ENCODE measurements at places on chromosomes 6 and 20. TPM values are rescaled to one million over a fixed set of nuclear protein-coding genes. Genes with fewer than 3 reads are reported as not detected.
A peak's percentile ranks its signal among the peaks of the same experiment; 100 is the strongest.

Gene SRSF3
- total RNA-seq, result 185 TPM

Gene TRIM10
- total RNA-seq, result not detected

Gene B3GAT2
- total RNA-seq, result 0.03 TPM

Gene EDN1
- 1.3 TPM for total RNA-seq

Gene PBOV1
- not detected for total RNA-seq

Gene DUSP15
- 7.1 TPM for total RNA-seq

Gene SLC44A4
- total RNA-seq, result not detected

Gene ARMC12
- total RNA-seq, result not detected

Gene FBXO30
- total RNA-seq, result 13.4 TPM

Gene SPATA2
- total RNA-seq, result 6.6 TPM

Gene POM121L2
- not detected for total RNA-seq

DNA sequence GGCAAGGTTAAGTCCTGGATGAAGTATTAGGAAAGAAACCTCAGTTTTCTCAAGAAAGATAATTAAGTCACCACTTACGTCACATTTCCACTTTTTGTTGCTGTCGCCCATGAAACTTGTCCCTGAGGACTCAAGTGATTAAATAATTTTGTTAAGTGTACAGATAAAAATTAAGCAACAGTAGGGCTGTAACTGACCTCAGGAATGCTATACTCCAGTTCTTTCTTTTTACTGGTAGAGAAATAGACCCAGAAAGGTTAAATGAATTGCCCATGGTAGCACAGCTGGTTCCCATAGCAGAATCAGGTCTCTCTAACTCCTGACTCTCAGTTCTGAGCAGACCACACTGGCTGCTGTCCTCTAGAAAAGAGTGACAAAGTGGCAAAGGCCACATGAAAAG is 54.5 kb downstream of the CLIC5 start:
- no peak for DNase-seq

GRCh38 chr20:64108731-64109681 is 1.6 kb upstream of the NPBWR2 start:
- DNase-seq, result peak; percentile 33

DNA sequence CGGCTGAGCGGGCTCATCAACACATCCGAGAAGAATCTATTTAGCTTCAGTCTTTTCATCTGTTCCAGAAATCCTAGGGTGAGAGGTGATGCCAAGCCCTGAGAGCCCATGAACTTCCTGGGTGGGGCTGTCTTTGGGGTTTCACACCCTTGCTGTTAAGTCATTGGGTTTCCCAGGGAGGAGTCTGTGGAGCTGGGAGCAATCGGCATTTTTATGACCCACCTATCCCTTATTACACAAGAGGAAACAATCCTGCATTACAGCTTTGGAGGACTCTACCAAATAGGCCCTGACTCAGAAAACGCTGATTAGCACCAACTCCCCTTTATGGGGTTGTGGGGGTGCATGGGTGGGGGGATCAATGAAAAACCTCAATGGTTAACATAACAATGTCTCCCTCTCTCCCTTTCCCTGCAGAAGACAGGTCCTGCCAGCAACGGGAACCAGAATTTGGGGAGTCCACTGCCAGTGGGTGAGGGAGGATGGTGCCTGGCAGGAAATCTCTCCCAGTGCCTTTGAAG is 46.3 kb downstream of the EZR start:
- DNase-seq, result no peak

GRCh38 chr20:62231292-62231691 is 7.0 kb upstream of the OSBPL2 start:
- no peak for DNase-seq

DNA sequence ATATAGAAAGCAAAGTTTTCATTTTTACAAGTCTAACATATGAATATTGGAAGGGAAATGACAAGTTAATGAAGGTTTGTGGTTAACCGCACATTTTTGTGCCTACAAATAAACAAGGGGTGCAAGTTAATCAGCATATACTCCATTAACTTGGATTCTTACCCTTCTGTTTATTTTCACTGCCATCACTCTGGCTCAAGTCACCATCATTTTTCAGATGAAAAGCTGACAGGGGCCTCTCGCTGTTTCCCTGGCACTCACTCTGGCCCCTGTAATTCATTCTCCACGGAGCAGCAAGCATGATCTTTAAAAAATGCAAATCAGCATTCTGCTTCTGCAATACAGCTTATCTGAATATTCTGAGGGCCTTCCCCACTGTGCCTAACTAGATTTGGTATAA is 29.8 kb downstream of the APCDD1L start:
- DNase-seq, result no peak

DNA sequence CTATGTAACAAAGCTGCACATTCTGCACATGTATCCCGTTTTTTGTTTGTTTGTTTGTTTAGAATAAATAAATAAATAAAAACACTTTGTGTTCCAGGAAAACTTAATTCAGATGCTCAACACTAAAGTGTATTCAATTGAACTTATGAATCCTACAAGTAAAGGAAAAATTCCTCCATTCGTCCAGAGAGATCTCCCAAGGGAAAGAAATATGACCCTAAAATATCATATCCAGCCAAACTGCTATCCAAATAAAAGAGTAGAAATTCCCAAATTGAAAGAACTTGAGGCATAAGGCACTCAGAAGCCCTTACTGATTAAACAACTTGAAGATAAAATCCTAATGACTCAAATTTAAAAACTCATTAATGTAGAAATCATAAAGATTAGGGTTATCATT is 90.4 kb downstream of the MOXD1 start:
- DNase-seq, result no peak

GRCh38 chr6:3299221-3299620 is 40.5 kb downstream of the PSMG4 start:
- no peak for DNase-seq

DNA sequence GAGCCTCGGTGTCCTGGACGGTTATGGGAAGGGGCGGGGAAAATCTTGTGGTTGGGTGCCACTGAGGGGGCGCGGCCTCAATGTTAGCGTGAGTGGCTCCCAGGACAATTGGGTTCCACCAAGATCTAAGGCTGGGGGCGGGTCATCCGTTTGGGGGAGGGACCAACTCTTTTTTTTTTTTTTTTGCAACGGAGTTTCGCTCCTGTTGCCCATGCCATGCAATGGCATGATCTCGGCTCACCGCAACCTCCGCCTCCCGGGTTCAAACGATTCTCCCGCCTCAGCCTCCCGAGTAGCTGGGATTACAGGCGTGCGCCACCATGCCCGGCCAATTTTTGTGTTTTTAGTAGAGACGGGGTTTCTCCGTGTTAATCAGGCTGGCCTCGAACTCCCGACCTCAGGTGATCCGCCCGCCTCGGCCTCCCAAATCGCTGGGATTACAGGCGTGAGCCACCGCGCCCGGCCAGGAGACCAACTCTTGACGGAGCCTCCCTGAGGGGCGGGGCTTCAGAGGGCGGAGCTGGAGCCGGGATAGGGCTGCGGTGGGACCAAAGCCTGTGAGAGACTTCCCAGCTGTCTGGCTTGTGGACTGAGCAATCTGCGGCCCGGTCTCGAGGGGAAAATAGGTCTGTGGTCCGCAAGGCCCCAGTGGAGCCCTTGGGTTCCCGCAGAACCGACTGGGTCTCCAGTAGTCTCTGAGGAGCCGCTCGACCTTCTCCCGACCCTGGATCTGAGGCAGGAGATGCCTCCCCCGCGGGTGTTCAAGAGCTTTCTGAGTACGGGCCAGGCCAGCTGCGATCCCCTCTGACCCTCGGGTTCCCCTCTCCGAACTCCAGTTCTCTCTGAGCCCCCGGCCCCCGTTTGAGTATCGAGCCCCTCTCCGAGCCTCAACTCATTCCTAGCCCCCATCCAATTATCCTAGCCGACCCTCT is 1.1 kb downstream of the SPAG4 start:
- peak; percentile 95 for DNase-seq

DNA sequence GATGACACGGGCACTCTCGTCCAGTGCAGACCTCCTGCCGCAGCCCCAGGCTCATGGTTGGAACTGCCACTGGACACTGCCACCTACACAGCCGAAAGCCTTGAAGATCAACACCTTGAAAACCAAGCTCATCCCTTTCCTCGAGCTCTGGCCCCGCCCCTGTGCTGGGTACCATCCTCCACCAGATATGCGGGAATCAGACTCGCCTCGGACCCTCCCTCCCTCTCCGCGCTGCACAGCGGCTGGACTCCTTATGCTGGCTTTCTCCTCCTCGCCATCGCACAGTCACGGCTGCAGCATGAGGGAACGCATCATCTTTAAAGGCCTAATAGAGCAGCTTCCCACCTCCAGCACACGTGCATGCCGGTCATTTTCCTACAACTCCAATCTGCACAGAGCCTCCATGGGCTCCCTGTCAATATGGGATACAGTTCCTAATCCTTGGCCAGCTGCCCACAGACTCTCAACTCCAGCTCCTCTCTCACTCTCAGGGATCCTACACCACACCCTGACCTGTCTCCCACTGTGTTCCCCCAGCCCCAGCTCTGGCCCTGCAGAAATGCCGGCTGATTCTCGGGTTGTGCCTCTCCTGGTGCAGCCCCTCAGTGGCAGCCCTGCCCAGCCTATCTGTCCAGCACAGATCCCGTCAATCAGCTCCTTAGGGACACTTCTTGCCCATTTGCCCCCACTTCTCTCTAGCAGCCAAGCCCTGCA is 23.2 kb downstream of the TXNDC5 start:
- DNase-seq, result no peak

GRCh38 chr6:145119081-145119480 is 616.2 kb downstream of the EPM2A start:
- DNase-seq, result no peak

- DNase-seq, result no peak
Observed at GRCh38 chr6:101683884-101684283, 290.4 kb downstream of the GRIK2 start.

DNA sequence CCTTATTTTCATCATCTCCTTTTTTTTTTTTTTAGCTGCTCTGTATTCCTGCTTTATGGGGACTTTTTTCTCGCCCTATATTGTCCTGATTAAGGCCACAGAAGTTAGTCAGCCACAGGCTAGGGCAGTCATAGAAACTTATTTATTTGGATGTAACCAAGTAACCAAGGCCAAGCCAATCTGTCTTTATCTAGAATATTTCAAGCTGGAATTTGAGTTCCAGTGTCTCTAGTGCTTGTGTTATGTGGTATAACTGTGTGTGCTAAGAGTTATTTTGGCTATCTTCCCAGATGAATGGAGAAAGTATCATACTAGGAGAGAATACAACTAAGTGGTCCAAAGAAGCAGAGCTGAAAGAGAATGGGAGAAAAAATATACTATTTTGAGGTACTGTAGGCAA is 751.5 kb downstream of the CBLN4 start:
- DNase-seq, result no peak

GRCh38 chr6:11213422-11214021 is 18.9 kb downstream of the NEDD9 start:
- peak; percentile 61 for DNase-seq

GRCh38 chr6:3592371-3592941 is 135.6 kb upstream of the SLC22A23 start:
- DNase-seq, result no peak

- DNase-seq, result no peak
Observed at GRCh38 chr6:156449569-156449968, 327.6 kb upstream of the ARID1B start.

GRCh38 chr6:162222521-162222920 is 505.0 kb downstream of the PRKN start:
- no peak for DNase-seq

DNA sequence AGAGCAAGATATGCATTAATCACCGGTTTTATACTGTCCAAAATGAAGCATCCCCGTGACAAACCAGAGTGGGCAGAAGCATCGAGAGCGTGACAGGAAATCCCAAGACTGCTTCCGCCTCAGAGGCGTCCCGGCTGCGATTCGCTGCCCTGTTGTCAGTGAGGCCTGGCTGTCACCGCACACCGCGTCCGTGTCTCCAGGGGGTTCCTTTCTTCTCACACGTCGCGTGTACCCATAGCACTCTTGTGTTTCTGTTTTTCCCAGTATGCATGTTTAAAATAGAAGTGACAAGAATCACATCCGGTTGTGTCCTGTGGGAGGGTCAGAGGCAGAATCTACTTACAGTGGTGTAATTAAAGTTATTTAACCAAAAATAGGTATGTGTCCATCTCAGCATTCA is 8.3 kb upstream of the ADRM1 start:
- peak; percentile 18 for DNase-seq

- no peak for DNase-seq
Observed at GRCh38 chr6:54204921-54205591, 93.8 kb downstream of the MLIP start.

DNA sequence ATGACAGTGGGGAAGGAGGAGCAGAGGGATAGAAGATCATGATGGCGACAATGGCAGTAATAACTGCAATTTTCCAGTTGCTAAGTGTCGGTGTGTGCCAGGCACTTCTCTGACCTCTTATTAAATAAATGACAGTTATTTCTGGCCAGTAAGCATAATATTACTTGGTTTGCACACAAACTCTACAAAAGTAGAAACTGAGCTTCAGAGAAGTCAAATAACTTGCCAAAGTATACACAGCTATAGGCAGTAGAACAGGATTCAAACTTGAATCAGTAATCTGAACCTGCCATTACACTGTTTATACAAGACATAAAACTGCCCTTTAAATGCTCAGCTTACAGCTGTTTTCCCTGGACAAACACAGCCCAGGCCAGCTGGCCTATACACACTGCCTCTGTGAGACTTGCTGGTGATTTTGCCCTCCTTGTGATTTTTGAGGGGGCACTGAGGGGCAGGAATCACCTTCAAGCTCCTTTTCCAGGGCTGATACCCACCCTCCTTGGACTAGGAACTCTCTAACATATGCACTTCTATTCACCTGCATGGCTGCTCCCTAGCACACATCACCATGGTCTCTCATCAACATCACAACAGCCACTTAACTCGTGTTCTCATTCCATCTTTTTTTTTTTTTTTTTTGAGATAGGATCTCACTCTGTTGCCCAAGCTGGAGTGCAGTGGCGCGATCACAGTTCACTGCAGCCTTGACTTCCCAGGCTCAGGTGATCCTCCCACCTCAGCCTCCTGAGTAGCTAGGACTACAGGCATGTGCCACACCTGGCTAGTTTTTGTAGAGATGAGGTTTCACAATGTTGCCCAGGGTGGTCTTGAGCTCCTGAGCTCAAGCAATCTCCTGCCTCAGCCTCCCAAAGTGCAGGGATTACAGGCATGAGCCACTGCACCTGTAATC is 63.6 kb downstream of the SLC23A2 start:
- DNase-seq, result no peak

DNA sequence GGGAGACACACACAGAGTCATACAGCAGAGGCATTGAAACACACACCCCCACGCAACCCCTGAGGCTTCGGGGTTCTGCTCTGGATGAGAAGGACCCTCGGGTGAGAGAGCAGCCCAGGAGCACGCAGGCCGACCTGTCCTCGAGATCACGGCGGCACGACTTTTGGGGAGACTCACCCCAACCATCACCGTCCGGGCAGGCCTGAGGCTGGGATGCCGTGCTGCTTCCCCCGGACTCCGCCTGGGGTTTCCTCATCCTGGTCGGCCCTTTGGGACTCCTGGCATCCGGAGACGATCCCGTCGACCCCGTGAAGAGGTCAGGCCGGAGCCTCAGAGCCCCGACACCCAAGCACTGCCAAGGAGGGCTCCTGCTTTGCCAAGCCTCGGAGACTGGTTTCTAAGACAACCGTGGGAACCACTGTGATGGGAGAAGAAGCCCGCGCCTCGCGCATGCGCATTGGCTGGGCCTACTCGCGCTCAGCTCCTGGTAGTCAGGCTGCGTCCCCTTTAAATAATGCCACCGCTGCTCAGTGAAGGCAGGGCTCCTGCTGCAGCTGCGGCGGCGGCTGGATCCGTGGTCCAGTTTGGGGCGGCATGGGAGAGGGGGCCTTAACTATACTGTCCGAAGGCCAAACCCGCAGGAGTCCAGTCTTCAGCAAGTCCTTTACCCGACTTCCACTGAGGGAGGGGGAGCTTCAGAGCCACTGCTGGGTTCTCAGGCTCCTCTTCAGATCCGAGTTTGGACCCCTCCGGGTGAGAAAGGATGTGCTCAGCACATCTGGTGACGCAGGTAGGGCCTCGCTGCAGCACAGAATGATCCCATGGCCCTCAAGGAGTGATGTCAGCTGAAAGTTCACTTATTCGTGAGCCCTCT is 171.4 kb upstream of the ZNF337 start:
- peak; percentile 94 for DNase-seq
